ENCODE measurements at places on chromosomes 6 and 20.

GRCh38 chr6:169185011-169185521, 68.6 kb downstream of the THBS2 start:
- DNase-seq, result no peak

DNA sequence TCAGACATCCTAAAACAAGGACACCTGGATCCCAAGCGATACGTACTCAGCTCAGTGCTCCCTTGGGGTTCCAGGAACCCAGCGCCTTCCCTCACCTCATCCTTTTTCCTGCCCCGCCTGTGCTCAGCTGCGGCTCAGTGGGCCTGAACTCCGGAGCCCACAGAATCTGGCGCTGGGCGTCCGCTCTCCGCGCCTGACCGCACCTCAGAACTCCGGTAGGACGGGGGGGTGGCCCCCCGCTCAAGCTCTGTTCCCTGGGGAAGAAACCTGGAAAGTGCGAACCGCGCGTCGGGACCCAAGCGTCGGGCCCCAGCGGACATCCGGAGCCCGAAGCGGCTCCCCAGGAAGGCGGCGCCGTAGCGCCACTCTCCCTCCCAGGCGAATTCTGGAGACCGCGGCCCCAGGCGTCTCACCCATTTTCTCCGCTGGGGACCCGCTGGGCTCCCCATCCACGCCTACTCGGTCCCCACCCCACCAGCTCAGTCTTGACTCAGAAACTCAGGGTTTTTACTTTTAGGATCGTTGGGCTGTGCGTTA, 336 bp upstream of the LY6G5C start:
- DNase-seq, result no peak

- DNase-seq, result no peak
These were observed 5.4 kb downstream of the CTSZ start for GRCh38 chr20:59001449-59002171.

GRCh38 chr6:32087574-32088486, 21.3 kb downstream of the TNXB start:
- DNase-seq, result peak; percentile 35

GRCh38 chr20:20897922-20898321, 185.5 kb upstream of the RALGAPA2 start:
- no peak for DNase-seq

DNA sequence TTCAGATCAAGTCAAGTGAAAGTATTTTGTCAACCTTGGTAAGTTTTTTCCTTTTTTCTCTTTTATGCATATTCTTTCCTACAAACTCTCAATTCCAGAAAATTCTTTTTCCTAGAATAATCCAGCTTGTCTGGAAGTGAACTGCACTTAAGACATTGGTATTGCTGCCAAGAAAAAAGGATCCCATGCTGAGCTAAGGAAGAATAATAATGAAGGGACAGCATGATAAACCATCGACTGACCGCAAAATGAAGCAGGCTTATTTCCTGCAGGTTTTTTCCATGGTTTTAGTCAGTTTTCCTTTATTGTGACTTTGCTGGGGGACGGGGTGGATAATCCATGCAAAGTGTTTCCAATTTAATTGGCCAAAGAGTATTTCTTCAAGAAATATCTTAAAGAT, 857.6 kb upstream of the SLC35B3 start:
- DNase-seq, result no peak

DNA sequence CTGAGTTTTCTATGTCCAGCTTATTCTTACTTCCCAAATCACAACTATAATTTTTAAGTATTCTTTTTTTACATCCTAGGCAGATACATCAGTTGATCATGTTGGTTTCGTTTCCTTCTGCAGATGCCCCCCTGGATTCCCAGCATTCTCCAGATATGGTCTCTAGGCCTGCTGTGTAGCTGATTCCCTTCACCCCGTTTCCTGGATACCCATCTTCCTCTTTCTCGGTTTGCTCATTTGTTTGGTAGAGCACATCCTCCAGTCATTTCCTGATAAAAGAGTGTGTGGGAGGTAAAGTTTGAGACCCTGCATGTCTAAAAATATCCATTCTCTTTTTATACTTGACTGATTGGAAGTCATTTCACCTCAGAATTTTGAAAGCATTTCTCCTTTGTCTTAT, 66.4 kb downstream of the ANKS1A start:
- no peak for DNase-seq

GRCh38 chr20:60117065-60117464, 158.8 kb downstream of the CDH26 start:
- DNase-seq, result no peak

DNA sequence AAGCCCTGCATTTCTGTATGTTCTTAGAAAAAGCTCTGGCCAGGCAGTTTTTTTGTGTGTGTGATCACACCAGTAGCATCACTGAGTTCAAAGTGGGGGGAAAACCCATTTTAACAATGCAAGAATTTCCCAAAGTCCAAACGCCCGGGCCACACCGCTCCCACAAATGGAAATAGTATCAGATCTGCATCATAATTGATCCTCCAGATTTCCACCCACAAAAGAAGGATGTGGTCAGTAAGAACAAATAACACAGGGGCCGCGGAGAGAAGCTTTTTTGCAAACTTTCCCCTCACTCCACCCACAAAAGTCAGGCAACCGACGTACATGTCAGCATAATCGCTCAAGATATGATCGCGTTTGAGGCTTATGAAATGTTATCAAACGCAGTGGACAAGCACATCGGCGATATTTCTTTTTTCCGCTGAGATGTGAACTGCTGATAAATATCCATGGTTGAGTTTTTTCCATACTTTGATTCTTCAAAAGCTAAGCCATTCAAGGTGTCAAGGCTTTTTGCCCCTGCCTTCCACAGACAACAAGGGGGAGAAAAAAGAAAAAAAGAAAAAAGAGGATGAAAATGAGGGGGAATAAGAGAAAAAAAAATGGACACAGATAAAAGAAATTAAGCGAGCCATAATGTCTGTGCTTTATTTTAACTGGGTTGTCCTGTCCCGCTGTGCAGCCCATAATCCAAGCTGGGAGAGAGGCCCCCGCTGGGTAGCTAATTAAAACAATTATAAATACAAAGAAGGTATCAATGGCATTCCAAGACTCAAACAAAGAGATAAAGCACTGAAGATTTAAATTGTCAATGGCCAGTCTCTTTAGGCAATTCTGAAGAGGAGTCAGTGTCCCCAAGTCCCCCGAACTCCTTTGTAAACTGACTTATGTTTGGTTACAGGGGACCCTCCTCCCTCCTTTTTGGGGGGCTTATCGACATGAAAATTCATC, 143.5 kb downstream of the ZFP64 start:
- no peak for DNase-seq

GRCh38 chr20:1336699-1337367, 7.9 kb upstream of the SDCBP2 start:
- DNase-seq, result no peak

GRCh38 chr6:160766989-160767646, 65.1 kb downstream of the PLG start:
- no peak for DNase-seq

- no peak for DNase-seq
These were observed 36.8 kb downstream of the GRM1 start for GRCh38 chr6:146065690-146066089.

DNA sequence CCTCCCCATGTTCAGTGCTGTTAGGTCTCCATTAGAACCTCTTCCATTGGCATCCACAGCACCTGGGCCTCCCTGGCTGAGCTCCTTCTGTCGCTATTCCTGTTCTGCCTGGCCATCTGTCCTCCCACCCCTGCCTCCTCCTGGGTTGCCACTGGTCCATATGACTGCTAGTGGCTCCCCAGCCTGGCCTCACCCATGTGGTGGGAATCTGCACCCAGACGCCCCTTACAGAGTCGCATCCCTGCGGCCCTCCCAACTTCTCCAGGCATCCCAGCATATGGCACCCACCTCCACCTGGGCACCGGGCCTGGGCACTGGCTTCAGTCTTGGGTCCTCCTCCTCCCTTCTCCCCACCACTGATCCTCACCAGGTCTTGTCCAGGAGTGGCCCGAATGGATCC, 7.7 kb downstream of the CDC25B start:
- DNase-seq, result no peak

DNA sequence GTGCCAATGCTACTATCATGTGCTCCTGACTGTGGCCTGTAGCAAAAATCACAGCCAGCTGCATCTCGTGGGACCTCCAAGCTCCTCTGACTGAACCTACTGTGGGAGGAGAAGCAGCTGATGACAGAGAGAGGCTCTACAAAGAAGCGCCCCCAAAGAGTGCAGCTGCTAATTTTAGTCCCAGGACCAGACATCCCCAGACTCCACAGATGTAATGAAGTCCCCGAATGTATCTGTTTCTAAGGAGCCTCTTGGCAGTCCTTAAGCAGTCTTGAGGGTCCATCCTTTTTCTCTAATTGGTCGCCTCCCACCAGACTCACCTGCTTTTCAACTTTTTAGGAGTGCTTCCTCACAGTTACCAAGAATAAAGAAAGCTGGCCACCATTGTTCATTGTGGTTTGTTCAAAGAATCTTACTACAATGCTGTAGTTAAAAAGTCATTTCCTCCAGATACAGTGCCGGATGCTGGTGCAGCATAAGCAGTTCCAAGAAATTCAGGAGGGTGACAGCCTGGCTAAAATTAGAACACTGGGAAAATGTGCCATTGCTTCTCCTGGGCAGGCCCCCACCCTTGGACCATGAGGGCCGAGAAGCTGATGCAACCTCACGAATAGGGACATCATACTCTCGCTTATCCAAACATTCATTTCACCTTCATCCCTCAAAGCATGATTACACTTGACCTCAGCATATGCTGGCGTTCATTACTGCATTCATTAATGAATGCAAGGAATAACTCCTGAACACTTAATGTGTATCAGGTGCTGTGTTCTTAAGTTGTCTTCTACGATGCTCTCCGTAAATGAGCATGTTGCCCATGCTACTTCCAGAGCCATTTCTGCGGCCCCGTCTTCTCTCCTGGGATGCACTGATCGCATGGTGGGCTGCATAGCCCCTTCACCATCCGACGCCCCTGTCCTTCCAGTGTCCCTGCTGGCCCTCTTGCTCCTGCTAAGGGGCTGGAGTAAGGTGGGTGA, 66.4 kb downstream of the LY86 start:
- no peak for DNase-seq

DNA sequence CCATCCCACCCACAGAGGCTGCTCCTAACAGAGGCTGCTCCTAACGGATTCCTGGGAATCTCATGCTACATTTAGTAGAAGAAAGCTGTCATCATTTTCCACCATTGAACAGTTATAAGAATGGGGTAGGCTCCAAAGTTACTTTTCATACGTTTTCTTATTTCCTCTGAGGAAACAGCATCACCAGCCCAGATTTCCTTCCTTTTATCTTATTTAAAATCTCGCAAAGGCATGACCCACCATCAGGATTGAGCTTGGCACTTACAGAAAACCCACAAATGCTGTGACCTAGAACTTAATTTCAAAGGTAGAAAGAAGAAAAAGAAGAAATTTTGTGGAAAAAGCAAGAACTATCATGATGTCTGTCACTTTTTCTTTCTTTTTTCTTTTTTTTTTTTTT, 168.0 kb downstream of the LY86 start:
- DNase-seq, result no peak

GRCh38 chr6:151761851-151762250, 45.6 kb upstream of the ESR1 start:
- no peak for DNase-seq

DNA sequence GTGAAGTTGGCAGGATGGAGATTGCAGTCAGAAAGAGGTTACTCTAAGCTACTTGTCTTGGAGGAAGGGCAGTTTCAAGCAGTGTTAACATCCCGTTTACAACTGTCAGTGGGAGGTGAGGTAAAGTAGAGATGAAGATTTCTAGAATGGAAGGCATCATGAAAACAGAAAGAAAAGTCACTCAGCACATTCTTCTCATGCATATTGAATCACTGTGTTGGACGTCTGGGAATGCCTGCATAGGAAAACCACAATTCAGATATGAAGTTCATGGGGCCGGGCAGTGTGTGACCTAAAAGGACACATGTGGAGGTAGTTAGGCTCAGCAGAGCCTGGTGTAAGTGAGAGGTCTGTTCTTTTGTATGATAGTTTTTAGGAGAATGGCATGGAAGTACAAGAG, 73.5 kb upstream of the LAMP5 start:
- DNase-seq, result no peak

DNA sequence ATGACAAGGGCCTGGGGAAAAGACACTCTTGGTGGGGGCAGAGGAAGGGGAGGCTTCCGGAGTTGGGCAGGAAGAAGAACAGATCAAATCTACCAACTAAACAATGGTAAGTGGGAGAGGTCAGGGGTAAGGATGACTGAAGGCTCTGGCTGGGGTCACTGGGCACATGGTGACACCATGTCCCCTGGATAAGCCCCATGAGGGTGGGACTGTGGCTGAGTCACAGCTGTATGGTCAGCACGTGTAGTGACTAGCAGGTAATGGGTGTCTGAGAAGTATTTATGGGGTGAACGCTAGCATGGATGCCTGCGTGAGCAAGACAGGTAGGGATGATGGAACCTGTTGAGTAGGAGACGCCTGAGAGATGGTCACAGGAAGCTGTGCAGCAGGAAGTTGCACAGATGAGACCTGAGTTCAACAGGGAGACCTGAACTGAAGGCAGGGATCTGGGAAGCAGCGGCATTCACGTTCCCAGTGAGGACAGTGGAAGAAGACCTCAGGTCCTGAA, 64.5 kb upstream of the SNX9 start:
- DNase-seq, result no peak

DNA sequence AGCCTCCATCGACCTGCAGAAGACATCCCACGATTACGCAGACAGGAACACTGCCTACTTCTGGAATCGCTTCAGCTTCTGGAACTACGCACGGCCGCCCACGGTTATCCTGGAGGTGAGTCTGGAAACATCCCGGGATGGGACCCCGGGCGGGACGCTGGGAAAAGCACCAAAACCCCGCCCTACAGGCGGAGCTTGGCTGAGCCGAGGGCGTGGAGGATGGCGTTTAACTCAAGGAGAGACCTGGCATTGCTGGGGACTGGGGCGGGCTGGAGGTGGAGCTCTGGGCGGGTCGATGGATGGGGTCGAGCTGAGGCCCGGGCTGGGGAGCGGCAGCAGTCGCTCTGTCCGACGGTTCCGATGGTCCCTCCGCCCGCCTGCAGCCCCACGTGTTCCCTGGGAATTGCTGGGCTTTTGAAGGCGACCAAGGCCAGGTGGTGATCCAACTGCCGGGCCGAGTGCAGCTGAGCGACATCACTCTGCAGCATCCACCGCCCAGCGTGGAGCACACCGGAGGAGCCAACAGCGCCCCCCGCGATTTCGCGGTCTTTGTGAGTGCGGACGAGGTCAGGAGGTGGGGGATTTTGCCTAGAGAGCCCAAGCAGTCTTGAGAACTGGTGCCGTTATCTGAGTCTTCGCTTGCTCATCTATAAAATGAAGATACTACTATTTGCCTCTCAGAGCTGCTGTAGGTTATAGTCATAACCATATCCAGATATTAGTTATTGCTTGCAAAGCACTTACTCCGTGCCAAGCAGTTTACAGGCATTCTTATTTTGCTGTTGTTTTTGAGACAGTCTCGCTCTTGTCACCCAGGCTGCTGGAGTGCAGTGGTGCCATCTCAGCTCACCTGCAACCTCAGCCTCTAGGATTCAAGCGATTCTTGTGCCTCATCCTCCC, 3.8 kb downstream of the SPAG4 start:
- DNase-seq, result peak; percentile 31

DNA sequence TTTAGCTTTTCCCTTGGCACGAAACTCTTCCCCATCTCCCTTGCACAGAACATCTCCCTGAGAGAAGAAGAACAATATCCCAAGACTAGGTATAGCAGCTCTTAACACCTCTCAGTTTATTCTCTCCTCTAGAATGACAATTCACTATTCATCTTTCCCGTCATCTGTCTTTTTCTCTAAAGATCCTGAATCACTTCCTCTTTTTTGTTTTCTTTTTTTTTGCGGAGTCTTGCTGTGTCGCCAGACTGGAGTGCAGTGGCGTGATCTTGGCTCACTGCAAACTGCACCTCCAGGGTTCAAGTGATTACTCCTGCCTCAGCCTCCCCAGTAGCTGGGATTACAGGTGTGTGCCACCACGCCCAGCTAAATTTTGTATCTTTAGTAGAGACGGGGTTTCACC, 574.4 kb upstream of the MAP3K7 start:
- DNase-seq, result no peak
